ENCODE measurements at places on chromosomes 1 and 21.
A peak's percentile ranks its signal among the peaks of the same experiment; 100 is the strongest.

GRCh38 chr1:155990005-155990739 lies 11.8 kb upstream of the ARHGEF2 start:
- no peak for DNase-seq

DNA sequence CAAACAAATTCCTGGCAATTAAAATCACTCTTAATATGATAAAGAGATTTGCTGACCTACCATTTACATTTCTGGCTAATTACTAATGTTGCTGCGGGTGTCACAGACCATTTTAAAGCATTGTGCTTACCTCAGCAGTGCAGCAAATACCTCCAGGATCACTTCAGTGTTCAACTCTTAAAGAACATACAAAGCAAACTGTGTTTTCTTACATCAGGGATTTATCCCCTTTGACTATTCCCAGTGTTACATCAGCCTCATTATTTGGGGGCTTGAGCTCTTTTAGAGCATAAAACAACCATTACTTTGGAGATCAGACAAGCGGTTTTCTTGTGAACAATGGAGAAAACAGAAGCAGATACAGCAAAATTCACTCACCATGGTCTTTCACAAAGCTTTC lies 185.4 kb downstream of the LYPLAL1 start:
- no peak for DNase-seq

DNA sequence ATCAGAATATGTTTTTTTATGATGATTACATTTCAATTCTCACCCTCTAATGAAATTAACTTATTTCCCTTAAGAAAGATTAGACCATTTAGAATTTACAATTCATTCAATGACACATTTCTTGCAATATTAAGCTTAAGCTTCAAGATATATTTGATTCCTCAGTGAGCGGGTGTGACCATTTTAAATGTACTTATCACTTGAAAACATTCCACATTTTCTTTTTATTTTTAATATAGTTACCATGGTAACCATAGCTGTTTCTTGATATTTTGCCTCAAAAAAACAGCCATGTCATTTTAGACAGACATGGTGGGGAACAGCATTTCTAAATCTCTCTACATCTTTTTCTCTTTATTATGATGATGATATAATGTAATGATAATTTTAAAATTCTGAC lies 1029.0 kb upstream of the B3GALT2 start:
- DNase-seq = no peak

GRCh38 chr1:41860214-41860613 lies 58.5 kb downstream of the HIVEP3 start:
- DNase-seq = no peak

GRCh38 chr1:183887826-183888819 lies 83.2 kb downstream of the RGL1 start:
- no peak for DNase-seq

DNA sequence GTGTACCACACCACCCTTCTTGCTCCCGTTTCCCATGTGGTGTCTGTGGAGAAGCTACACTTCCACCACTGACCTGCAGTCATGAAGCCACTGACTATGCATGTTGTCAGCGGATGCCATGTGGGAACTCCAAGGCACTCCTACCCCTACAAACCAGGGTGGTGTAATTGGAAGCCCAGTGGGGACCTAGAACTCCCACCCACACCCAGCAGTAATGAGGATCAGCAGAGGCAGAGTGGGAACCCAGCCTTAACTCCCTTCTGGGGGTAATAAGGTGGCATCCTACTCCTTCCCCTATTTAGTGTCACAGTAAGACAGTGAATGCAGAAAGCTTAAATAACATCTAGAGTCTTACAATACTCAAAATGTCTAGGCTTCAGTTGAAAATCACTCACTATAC lies 78.4 kb downstream of the SPATA46 start:
- DNase-seq = no peak

GRCh38 chr21:37780991-37781983 lies 135.0 kb downstream of the KCNJ6 start:
- DNase-seq = no peak

DNA sequence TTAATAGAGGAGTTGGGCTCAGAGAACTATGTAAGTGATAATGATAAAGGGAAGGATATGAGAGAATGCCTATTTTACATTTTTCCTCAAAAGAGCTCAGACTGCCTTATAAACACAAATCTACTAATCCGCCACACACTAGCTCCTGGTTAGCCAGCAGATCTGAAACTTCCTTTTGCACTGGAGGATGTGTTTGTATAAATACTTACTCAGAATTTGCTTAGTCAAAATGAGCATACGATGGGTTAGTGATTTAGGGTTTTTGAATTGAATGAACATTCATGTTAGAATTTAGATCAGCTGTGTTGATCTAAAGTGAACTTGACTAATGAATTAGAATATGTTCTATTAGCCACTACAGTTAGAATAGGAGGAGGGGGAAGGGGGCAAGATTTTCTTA lies 9.1 kb upstream of the IER5 start:
- DNase-seq = no peak

DNA sequence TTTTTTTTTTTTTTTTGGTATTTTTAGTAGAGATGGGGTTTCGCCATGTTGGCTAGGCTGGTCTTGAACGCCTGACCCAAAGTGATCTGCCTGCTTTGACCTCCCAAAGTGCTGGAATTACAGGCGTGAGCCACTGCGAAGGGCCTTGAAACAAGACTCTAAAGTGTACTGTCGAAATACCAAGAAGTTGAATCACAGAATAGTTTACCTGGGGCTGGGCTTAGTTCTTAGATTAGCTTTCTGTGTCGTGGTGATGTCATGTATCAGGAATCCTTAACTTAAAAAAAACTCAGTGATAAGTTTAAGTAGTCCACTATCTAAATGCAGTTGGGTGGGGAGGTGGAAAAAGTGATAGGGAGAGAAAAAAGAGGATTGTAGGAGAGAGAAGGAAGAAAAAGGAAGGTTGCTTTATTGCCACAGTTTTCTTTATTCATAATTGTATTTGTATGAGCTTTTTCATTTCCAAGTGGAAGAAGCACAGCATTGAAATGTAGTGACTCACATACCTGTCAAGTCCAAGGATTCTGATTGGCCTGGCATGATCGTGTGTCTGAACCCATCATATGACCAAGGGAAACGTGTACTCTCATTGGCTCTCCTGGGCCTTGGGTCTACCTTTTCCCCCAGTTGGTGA lies 13.4 kb downstream of the ITSN1 start:
- DNase-seq = peak; percentile 34

GRCh38 chr1:10530281-10530740 lies 55.6 kb downstream of the PEX14 start:
- no peak for DNase-seq

DNA sequence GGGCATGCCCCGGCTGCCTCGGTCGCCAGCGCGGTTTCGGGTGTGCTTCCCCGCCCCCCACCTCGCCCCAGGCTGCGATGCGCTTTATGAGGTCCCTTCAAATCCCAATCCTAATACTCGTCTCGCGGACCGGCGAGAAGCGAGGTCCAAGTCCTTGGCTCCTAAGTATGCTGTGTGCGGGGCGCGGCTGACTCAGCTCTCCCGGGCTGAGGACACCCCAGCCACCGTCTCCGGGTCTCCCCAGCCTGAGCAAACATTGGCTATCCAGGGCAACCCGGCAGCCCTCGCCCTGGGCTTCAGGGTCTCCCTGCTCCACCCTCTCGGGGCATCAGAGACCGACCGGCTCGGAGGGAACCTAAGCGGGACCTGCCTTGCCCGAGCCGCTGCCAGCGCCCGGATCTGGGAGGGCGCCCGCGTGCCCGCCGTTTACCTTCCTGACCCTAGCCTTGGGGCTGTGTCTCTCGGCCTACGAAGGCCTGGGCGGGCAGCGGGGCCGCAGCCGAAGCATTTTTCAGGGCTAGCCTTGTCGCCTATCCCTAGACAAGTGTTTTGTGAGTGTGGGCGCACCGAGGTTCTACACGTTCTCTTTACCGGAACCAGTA lies 1.2 kb downstream of the ITPKB start:
- DNase-seq = no peak

GRCh38 chr1:211947396-211948295 lies 87.7 kb downstream of the INTS7 start:
- DNase-seq = no peak

DNA sequence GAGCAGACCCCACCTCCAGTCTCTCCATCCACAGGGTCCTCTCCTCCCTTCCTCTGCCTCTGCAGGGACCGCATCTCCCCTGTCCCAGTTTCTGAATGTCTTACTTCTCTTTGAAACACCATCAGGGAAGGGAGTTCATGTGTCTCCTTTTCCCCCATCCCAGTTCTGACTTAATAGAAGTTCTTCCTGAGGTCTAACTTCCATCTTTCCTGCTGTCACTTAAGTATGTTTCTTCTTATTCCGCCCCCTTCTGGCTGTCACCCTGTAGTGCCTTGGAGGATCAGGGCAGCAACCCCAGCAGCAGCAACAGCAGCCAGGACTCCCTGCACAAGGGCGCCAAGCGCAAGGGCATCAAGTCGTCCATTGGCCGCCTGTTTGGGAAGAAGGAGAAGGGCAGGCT lies 29.3 kb downstream of the MYOG start:
- no peak for DNase-seq

- DNase-seq = no peak
Measured at GRCh38 chr1:19330449-19331135, 18.5 kb downstream of the SLC66A1 start.

DNA sequence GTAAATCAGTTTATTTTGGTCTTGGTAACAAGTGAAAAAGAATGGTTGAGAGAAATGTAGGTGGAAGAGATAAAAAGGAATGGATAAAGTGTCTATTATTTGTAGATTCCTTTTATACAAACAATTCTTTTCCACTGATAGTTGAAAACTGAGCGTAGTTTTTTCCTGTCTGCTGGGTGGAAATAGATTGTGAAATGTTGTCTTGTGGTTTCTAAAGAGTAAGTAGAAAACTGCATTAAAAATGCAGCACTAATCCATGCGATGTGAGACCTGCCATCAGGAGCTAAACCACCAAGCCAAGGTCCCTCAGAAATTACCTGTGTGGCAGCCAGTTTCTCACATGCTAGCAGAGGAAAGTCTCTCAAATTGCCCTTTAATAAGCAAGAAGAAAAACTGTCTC lies 103.2 kb upstream of the SLC44A3 start:
- no peak for DNase-seq

- DNase-seq = no peak
Measured at GRCh38 chr21:29084372-29084771, 10.9 kb upstream of the CCT8 start.

DNA sequence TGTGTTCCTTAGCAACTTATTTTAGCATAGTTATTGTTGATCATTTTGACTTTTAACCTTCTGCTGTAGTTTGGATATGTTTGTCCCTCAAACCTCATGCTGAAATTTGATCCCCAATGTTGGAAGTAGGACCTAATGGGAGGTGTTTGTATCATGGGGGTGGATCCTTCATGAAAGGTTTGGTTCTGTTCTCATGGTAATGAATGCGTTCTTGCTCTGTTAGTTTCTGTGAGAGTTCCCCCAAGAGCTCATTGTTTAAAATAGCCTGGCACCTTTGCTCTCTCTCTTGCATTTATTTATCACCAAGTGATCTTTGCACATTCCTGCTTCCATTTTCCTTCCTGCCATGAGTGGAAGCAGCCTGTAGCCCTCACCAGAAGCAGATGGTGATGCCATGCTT lies 372.1 kb upstream of the VAMP3 start:
- no peak for DNase-seq

GRCh38 chr1:11174261-11174942 lies 14.8 kb upstream of the ANGPTL7 start:
- DNase-seq = no peak

DNA sequence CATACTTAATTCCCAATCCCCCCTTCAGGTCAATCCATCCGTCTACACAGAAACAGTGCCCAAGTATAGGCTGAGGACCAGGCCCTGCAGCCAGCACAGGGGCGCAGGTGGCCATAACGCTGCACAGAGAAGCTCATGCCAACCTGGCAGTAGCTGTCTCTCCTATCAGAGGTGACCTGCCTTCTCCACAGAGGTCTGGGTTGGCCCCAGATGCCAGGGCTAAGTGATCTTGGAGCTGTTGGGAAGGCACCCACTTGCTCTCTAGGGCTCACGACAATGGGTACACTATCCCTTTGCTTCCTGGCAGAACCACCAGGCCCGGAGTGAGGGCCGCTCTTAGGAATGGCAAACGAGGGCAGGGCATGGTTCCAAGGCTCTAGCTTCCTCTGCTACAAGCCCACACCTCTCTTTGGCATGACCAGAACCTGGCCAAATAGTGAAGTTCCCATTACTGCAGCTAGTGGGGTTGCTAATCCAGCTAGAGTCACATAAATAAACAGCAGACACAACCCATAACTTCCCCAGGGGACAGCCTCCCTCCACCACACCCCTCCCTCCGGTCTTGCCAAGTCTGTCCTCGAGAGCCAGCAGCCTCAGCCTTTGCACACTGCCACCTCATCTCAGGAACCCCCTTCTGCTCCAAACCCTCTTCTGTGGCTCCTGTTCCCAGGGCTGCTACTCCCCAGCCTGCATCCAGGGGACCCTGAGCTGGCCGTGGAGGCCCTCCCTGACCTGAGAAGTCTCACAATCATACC lies 113.0 kb downstream of the GLIS1 start:
- no peak for DNase-seq

DNA sequence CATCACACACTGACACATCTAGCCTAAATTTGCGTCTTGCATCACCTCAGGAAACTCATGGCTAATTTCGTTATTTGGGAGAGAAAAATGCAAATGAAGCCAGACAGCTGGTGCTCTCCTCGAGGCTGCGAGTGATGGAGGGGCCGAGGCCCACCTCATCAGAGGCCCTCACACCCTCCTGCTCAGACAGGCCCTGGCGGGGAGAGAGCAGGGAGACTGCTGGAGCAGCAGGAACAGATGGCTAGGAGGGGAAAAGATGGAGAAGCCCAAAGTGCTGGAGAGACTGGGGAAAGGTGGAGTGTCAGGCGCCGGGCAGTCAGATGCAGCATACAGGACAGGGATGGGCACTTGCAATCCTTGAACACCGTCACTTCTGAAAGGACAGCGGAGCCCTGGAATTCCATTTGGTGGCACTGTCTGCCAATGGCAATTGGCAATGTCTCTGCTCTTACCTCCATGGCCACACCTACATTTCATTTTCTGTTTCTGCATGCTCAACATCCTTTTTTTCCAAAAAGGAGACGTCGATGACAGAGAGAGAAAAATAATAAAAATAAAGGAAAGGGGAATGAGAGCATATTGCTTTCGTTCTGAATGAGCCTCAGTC lies 286.2 kb downstream of the SPATA17 start:
- DNase-seq = no peak

DNA sequence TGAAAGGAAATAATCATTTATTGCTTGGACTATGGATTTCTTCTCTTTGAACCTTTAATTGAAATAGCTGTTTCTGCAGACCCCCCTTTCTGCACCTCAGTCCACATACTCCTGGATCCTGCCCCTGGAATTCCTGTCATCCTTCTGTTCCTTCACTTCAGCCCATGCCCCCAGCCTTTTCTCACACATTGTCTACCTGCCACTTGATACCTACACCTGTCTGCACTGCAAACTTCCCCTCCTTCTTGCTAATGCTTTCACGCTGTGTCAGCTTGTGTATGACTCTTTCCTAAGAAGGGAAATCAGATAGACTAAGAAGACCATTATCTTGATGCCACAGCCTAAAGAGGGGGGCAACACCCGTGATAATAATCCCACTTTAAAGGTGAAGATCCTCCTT lies 80.3 kb upstream of the EXO1 start:
- no peak for DNase-seq

- no peak for DNase-seq
Measured at GRCh38 chr1:109490029-109490933, 3.6 kb upstream of the CYB561D1 start.

GRCh38 chr1:98384461-98385141 lies 276.9 kb upstream of the SNX7 start:
- DNase-seq = no peak

- DNase-seq = peak; percentile 65
Measured at GRCh38 chr1:55916481-55916880, 662.9 kb downstream of the PLPP3 start.

Measured in AG09319 (cell line).